RCC 7860 (cell line): ENCODE measurements at places on chromosomes 3 and 15.

GRCh38 chr3:126180477-126181397, at the start of gene ALDH1L1:
ALDH1L1 (minus strand) TSS chr3:126180586; CDS start chr3:126160979, 19,607 bp downstream.
- DNase-seq = no peak

- no peak for DNase-seq
Observed at GRCh38 chr3:10672422-10672821, 143.6 kb upstream of the SLC6A11 start.

DNA sequence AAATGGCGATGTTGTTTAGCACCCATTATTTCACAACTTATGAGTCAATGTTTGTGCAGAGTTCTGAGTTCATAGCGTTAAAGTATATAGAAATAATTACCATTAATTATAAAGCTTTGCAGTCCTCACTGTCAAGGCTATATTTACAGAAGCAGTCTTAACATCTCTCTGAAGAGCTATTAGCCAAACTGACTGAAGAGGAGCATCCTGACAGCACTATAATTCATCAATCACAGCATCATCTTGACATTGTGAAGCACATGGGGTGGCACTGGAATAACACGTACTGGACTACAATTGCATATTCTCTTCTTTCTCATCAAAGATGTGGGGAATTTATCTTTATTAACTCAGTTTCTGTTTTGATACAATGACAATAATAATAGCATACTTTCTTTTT, 260.6 kb upstream of the MME start:
- DNase-seq = no peak

DNA sequence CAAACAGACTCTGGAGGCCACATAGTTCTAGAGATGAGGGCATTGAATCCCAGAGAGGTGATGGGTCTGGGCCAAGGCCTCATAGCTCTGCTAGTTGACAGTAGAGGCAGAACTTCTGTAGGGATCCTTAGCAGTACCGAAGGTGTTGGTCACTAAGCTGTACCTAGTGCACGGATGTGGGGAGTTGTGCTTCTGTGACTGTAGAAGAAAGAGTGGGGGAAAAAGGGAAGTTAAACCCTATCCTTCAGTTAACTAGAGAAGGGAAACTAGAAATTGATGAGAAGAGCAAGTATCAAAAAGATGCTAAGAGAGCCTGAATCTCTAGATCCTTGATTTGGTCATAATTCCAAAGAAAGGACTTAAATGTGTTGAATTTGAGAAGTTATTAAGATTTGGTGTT, 186.7 kb downstream of the NFKBIZ start:
- DNase-seq = no peak

GRCh38 chr3:122003606-122004005, 18.4 kb downstream of the ILDR1 start:
- DNase-seq = no peak

DNA sequence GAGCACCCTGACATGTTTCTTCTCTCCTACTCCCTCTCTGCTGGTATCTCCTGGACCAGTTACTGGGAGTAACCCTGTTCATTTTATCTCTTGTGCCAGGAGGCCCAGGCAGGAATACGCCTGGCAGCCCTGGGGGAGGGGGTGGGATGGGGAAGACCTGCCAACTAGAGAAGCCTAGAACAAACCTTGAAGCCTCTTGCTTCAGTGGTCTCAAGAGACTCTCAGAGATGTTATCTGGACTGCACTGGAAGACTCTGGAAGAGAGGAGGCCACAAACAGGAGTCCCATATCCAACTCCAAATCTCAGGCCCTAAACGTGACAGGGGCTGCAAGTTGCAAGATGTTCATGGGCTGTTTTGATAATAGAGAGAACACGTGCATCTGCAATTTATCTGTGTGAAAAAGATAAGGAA, at the start of gene EPB42:
EPB42 (minus strand) TSS at position 28 of the 413 bp plus-strand sequence. CDS start 193 bp downstream, outside the sequence.
- no peak for DNase-seq

DNA sequence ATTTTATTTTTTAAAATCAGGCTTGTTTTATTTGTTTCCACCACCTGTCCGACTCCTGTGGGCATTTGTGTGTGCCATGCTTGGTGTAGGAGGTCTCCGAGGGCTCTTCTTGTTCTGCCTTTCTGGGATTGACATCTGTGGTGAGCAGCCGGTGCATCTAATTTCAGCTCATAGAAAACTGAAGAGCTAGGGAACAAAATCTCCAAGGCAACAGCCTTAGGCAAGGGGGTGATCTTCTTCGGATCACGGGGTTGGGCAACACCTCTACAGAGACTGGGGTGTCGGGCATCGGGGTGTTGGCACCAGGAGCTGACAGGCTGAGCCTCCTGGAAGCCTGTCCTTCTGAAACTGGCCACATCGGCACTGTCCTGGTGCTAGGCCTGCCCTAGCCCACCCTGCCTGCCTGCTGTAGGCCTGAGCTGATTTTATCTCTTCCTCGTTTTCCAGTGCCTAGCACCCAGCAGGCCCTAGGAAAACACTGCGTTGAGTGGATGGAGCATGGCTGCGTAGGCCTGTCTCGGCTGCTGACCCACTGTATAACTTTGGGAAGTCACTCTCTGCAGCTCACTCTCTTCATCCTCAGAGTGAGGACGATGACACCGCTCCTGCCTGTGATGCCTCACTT, 10.3 kb downstream of the CHCHD6 start:
- DNase-seq = no peak

GRCh38 chr15:28021281-28022039, 77.7 kb downstream of the OCA2 start:
- DNase-seq = peak; percentile 96

DNA sequence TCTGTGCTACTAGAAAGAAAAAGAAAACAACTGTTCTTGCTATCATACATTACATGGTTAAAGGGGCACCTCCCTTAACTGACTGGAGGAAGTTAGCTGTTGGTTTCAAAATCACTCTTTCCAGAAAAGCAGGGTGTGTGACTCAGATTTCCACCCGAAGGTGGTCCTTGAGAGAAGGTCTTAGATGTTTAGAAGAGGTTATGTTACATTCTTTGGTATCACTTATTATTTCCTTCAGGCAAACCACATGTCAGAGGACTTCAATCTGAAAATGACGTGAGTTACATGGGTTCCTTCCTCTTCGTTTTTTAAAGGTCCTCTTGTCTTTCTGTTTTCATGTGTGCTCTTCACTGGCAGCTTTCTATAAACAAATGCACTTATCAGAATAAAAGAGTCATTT, 307.9 kb upstream of the CBLB start:
- no peak for DNase-seq

- no peak for DNase-seq
Observed at GRCh38 chr3:88009066-88009465, 49.7 kb downstream of the CGGBP1 start.

DNA sequence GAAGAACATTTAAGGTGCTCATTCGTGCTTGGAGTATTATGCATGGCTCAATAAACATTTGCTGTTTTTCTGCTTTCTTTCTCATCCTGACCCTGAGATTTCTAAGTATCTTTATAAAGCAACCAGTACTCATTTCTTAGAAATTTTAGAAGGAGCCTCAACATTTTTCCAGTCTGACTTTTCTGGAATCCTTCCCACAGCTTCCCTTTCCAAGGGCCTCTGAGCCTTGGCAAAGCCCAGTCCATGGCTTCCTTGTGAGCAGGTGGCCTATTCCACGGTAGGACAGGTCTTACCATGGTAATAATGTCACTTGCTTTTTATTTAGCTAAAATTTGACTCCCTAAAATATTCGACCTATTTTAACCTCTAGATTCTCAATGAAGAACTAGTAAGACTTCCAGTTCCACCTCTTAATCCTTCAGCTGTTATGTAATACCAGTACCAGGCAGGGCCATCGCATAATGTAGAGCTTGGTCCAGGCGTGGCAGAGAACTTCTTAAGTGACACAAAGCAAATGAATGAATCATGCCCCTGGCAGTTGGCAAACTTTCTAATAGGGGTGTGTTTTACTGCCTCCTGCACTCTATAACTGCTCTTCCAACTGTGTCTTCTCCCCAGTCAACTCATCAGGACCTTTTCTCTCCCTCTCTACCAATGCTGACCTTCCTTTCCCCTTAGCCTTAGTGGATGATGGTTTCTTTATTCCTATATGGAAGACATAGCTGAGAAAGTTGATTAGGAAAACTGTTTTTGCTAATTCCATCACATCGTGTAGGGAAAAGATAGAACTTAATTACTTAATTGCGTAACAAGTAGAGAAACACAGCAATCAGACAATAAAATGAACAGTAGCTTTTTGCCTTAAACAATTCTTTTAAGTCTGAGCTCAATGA, 894 bp upstream of the TM4SF4 start:
- peak; percentile 90 for DNase-seq

- no peak for DNase-seq
Observed at GRCh38 chr3:18369551-18370185, 55.5 kb downstream of the SATB1 start.

DNA sequence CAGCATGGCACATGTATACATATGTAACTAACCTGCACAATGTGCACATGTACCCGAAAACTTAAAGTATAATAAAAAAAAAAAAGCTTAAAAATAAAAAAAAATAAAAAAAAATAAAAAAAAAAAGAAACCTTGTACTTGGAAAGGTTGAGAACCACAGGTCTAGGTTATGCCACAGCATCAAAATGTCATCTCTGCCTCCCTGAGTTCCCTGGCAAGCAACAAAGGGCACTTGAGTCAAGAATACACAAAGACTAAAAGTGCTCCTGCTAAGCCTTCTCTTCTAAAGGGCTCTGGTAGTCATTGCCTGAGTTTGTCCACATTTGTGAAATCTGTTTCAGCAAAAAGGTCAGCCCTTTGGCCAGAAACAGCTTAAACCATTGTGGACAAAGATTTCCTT, 395.8 kb upstream of the CCDC54 start:
- DNase-seq = no peak

- peak; percentile 63 for DNase-seq
Observed at GRCh38 chr3:36650271-36650671, 114.1 kb downstream of the DCLK3 start.

- DNase-seq = no peak
Observed at GRCh38 chr3:195147649-195148080, 123.3 kb downstream of the XXYLT1 start.

- no peak for DNase-seq
Observed at GRCh38 chr15:77342807-77343206, 77.1 kb downstream of the PEAK1 start.

- DNase-seq = no peak
Observed at GRCh38 chr15:75138016-75138999, 63.4 kb upstream of the C15orf39 start.

GRCh38 chr3:31008994-31009393, 114.5 kb upstream of the GADL1 start:
- DNase-seq = peak; percentile 7

DNA sequence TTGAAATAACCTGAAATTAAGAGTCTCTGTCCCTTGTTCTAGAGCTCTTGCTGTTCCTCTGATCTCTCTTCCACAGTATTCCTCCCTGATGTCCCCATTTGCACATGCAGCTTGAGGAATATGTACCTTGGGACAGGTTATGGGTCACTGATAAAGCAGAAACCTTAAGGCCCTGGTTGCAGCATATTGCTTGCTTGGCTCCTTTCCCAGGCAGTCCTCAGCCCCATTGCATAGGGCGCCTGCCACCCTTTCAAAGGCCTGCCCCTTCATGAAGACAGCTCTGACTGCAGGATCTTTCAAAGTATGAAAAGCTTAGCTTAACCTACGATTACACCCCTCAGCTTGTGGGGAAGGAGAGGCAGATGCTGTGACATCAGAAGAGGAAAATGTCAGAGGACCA, 51.6 kb downstream of the WDR76 start:
- no peak for DNase-seq

DNA sequence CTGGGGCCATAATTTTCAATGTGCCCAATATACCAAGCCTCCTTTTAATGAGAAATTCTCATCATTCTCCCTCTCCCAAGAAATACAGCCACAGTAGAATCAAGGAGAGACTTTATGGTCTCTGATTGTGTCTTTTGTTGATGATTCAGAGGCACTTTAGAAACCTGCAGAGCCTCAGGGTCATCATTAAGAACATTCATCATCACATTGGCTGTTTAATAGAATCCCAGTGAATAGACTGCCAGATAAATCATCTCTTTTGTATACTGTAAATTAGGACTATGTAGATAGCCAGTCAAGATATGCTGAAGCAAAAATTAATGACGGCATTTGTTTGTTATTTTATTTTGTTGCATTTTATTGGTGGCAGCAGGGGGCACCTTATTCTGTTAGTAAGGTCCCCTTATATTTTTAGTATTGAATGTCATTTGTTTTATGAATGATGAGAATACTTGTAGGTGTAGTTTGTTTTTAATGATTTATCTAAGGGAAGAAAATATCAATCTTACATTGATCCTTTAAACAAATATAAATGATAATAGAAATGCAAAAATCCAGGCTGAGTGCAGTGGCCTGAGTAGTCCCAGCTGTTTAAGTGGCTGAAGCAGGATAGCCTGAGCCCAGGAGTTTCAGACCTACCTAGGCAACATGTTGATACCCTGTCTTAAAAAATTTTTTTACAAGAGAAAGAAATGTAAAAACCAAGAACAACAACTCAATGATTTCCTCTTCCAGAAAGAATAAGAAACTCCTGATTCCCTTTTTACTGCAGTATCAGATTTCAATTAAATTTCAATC, 138.8 kb downstream of the ZBBX start:
- no peak for DNase-seq

DNA sequence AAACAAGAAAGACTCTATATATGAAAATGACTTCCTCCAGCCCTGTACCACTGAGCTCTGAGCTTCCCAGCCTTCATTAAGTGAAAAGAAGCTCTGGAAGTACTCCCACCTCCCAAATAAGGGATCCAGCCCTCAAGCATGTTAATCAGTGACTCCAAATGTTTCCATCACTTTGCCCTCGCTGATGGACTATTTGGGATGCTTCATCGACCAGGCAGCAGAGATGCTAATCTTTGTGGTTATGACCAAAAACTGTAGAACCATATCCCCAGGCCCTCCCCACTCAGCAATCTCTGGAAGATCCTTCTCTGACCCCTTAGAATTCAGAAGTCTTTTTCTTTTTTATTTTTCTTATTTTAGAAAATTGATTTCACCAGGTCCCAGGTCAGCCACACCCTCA, 2.3 kb upstream of the CTDSPL start:
- no peak for DNase-seq

DNA sequence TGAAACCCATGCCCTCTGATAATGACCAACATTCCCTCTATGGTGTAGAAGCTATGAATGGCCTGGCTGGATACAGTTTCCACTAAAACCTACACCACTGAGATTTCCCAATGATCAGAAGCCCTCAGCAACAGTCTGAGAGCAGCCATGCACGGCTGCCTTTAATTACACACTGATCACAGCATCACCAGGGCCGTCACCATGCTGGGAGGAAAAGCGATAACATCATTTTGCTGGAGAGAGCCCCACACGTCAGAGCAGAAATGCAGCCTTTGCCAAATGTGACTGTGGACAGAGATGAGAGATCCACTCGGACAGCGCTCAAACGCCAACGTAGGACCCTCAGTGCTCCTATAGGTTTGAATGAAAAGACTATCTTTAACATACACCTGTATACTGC, 135.0 kb downstream of the XXYLT1 start:
- no peak for DNase-seq

DNA sequence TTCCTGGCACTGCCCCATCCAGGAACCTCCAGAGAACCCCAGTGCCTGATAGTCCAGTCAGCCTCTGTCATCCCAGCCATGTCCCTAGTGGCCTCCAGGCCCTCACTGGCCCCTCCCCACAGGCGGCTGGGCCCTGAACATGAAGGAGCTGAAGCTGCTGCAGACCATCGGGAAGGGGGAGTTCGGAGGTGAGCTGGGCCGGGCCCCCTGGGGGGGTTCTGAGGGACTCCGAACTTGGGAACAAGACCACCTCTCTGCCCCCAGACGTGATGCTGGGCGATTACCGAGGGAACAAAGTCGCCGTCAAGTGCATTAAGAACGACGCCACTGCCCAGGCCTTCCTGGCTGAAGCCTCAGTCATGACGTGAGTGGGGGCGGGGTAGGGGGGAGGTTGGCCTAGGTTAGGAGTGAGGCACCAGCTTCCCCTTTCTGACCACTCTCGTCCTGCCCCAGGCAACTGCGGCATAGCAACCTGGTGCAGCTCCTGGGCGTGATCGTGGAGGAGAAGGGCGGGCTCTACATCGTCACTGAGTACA, 12.0 kb upstream of the LMAN1L start:
- no peak for DNase-seq
